ENCODE measurements at places on chromosomes 1 and 21.

DNA sequence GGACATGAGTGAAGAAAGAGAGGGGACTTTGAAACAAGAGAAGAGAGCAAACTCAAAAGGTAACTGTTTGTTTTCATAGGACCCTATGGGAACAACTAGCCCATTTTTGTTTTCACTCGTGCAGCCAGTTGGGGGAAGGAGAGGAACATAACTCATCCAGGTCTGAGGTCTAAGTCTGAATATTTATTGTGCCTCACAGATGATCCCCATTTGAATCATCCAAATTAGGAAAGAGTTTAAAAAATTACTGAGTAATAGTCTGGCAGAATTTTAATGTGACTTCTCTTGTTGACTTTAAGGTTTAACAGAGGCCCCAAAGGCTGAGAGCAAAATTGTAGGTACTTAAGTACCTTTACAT, 10.4 kb upstream of the TSPAN2 start:
- DNase-seq, result no peak

- DNase-seq, result no peak
Observed at GRCh38 chr1:220336391-220337031, 64.3 kb upstream of the RAB3GAP2 start.

DNA sequence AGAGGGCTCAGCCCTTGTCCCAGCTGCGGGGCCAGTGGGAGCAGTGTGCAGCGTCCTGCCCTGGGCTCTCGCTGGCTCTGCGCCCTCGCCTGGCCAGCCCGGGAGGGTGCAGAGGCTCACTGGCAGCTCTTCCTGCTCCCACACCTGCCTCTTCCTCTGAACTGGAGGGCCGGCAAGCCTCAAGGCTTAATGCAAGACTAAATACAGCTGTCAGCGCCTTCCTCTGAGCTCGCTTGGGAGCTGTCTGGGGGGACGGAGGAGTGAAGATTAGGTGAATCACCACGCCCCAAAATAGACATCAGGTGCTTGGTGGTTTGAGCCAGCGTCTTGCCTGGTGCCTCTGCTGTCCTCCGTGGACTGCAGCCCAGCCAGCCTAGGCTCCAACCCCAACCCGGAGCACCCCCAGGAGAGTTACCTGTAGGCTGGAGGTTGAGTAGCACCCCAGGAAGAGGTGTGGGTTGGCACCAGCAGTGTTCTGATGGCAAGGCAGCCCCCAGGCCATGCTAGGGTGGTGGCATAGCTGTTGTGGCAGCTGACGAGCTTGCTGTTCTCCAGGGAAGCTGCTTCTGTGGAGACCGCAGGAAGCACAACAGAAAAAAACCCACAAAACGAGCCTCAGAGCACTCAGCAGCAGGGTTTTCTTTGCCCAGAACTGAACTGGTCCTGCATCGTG, 36.9 kb downstream of the UMODL1 start:
- DNase-seq, result no peak

GRCh38 chr1:207308451-207309190, 12.9 kb upstream of the CD55 start:
- DNase-seq, result no peak

- DNase-seq, result no peak
Observed at GRCh38 chr21:31078796-31079195, 40.5 kb upstream of the KRTAP19-8 start.

DNA sequence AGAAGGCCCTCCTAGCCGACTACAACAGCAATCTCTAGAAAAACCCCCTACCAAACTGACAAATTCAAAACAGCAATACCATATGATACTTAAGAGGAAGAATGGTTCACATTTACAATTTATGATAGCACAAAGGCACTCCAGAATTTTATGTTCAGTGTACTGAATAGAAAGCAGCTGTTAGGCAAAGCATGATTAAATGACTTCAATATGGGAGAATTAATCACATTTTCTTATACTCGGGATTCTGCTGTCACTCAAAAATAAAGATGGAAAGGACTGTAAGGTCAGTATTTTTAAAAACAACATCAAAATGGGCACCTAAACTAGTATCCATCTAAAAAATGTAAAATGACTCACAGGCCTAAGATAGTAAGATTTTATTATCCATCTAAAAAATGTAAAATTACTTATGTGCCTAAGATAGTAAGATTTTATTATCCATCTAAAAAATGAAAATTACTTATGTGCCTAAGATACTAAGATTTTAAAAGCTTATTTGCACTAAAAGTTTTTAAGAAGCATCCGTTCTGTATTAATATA, 198.5 kb downstream of the SMYD3 start:
- no peak for DNase-seq

All from HS-27A (cell line).